Activated CD8-positive, alpha-beta memory T cell treated with anti-CD3 and anti-CD28 coated beads for 1 hour (primary cell): ENCODE measurements at places on chromosomes 1 and 21.
A peak's percentile ranks its signal among the peaks of the same experiment; 100 is the strongest.

- DNase-seq = no peak
Observed at GRCh38 chr1:117093091-117093534, 28.4 kb downstream of the TRIM45 start.

- DNase-seq = no peak
Observed at GRCh38 chr1:45957684-45958083, 154.3 kb downstream of the MAST2 start.

DNA sequence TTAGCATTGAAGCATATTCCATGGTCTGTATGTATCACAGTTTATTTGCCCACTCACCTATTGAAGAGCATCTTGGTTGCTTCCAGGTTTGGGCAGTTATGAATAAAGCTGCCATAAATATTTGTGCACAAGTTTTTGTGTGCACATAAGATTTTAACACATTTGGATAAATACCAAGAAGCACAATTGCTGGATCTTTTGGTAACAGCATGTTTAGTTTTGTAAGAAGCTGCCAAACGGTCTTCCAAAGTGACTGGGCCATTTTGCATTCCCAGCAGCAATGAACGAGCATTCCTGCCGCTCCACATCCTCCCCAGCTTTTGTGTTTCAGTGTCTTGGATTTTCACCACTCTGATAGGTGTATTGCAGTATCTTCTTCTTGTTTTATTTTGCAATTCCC, 62.7 kb downstream of the PDE9A start:
- DNase-seq = no peak

- DNase-seq = no peak
Observed at GRCh38 chr1:2382621-2383361, 8.6 kb downstream of the MORN1 start.

- DNase-seq = no peak
Observed at GRCh38 chr1:16212251-16212961, at the start of gene ARHGEF19. Gene ARHGEF19, minus strand, starts transcription at chr1:16212652. Its CDS starts 3,598 bp downstream, at chr1:16209054.

- no peak for DNase-seq
Observed at GRCh38 chr1:228358039-228358763, 48.4 kb downstream of the TRIM11 start.

DNA sequence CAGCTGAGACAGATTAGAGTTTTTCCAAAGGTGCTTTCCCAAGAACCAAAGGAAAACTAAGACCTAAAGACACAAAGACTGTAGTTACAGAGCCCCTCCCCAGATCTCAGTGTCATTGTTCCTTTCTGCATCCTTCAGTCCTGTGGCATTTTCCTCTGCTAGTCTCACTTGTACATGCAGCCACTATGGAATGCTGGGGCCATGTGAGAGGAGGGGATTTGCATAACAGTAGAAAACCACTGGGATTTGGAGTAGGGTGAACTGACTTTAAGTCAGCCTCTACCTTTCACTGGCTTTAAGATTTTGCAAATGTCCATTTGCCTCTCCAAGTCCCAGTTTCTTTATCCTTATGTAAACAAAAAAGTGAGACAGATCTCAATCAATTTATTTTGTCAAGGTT, 119.4 kb upstream of the F3 start:
- DNase-seq = no peak

- DNase-seq = no peak
Observed at GRCh38 chr1:44411861-44412260, 6.8 kb downstream of the RNF220 start.

GRCh38 chr21:32332463-32332951, 33.9 kb downstream of the MRAP start:
- no peak for DNase-seq

DNA sequence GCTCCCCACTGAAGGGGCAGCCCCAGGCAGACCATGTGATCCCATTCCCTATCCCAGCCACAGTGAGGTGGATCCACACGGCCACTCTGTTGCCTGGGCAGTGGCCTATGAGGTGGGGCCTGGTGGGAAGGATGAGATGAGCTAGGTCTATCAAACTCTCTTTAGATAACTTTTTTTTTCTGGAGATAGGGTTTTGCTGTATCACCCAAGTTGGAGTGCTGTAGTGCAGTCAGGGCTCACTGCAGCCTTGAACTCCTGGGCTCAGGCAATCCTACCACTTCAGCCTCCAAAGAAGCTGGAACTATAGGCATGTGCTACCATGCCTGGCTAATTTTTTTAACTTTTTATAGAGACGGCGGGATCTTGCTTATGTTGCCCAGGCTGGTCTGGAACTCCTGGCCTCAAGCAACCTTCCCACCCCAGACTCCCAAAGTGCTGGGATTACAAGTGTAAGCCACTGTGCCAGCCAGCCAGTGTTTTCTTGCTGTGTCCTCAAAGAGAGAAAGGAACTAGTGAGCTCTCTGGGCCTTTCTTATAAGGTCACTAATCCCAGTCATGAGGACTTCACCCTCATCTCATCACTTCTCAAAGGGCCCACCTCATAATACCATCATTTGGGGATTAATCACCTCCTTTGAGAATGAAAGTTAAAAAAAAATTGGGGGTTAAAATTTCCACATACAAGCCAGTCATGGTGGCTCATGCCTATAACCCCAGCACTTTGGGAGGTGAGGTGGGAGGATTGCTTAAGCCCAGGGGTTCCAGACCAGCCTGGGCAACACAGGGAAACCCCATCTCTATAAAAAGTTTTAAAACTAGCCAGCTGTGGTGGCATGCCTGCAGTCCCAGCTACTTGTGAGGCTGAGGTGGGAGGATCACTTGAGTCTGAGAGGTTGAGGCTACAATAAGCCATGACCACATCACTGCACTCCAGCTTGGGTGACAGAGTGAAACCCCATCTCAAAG, 36.6 kb downstream of the H3-3A start:
- no peak for DNase-seq

- DNase-seq = no peak
Observed at GRCh38 chr1:75087278-75087677, 46.9 kb upstream of the LHX8 start.

- no peak for DNase-seq
Observed at GRCh38 chr21:38179511-38179910, 77.3 kb upstream of the KCNJ15 start.

- DNase-seq = no peak
Observed at GRCh38 chr1:162276493-162276892, 100.2 kb downstream of the SPATA46 start.

- no peak for DNase-seq
Observed at GRCh38 chr21:34148419-34148804, 75.0 kb downstream of the MRPS6 start.

- no peak for DNase-seq
Observed at GRCh38 chr21:21997390-21998333, 999.5 kb downstream of the NCAM2 start.

DNA sequence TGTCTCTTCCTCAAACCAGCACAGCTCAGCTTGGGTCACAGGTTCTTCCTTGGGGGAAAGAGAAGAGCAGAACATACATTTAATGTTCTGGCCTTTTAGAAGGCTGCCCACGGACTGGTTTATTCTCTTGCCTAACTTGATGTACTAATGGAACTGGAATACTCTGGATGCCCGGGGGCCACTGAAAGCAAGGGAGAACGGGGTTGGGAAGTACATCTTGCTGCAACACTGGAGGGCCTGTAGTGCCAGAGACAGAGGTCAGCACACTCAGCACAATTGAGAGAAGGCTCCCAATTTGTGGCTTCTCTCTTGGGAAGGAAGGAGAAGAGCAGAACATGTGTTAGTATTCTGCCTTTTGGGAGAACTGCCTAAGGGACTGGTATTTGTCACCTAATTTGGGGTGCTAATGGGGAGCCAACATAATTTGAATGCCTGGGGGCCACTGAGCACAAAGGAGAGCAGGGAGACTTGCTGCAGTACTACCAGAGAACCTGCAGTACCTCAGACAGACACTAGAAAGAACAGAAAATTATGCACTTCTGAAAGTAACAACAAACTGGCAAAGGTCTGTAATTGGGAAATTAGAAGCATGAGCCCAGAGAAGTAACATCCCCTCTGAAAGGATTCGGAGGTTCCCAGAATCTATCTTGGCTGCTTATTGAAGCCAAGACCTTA, 14.1 kb downstream of the ZNF691 start:
- no peak for DNase-seq

- DNase-seq = no peak
Observed at GRCh38 chr1:241167121-241167630, 189.8 kb downstream of the RGS7 start.

DNA sequence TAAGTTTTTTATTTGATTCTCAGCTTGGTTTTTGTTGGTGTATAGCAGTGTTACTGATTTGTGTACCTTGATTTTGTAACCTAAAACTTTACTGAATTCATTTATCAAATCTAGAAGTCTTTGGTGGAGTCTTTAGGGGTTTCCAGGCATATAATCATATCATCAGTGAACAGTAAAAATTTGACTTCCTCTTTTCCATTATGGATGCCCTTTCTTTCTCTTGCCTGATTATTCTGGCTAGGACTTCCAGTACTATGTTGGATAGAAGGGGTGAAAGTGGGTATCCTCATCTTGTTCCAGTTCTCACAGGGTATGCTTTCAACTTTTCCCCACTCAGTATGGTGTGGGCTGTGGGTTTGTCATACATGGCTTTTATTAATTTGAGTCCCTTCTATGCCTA, 23.6 kb upstream of the MAB21L3 start:
- DNase-seq = no peak

- DNase-seq = no peak
Observed at GRCh38 chr1:235913311-235913710, 46.6 kb upstream of the LYST start.

DNA sequence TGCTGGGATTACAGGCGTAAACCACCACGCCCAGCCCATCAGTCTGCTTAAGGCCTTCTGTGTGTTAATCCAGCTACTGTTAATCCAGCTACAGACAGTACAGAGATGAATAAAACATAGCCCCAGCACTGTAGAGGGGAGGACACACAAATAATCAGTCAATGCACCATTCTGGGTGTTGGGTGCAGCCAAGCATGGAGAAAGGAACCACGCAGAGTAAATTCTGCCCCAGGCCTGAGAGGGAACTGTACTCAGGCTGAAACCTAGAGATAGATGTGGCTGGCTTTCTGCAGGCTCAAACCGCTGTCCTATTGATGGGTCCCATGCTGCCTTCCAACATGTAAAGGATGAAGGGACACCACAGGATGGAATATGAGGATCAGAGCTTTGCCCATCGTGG, 136.8 kb upstream of the IGSF21 start:
- DNase-seq = no peak

GRCh38 chr1:22444856-22445255, 6.8 kb upstream of the ZBTB40 start:
- no peak for DNase-seq

DNA sequence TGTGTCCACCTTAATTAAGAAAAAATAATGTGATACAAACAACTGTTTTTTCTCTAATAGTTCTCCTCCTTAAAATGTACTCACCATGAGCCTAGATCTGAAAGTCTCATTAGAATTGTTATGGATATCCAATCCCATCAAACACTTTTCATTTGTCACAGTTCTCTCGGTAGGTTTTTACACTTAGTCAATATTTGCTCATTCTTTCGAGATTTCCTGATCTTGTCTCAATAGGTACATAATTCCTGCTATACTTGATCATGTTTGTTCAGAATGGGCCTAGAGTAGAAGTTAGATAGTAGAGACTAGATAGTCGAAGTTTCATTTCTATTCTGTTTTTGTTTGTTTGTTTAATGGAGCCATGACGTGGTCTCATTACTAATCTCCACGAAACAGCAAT, 2005.7 kb downstream of the NCAM2 start:
- DNase-seq = no peak

DNA sequence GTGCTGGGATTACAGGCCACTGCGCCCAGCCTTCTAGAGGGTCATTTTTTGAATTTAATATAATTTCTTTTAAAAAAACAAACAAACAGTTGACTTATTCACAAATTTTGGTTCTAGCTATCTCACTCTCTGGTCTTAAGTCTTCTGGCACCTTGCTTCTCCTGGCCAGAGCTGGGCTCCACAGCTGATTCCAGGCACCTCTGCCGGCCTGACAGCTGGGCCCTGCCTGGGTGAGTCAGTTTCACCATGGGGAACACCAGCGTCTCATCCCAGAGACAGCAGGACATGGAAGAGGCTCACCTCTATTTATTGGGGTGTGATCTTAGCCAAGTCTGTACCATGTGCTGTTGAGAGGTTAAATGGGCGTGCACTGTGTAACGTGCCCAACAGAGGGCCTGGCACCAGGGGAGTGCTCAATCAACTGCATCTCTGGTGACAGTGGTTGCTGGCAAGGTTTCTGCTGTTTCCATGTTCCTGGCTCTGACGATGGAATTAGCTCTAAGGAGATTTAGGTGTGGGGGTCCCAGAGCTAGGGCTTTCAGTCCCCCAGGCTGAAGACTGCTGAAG, 956 bp downstream of the CPLANE2 start:
- DNase-seq = peak; percentile 22

GRCh38 chr1:172897738-172898137, 153.0 kb downstream of the TNFSF18 start:
- DNase-seq = no peak

GRCh38 chr1:186980400-186980799, 151.7 kb downstream of the PLA2G4A start:
- no peak for DNase-seq

DNA sequence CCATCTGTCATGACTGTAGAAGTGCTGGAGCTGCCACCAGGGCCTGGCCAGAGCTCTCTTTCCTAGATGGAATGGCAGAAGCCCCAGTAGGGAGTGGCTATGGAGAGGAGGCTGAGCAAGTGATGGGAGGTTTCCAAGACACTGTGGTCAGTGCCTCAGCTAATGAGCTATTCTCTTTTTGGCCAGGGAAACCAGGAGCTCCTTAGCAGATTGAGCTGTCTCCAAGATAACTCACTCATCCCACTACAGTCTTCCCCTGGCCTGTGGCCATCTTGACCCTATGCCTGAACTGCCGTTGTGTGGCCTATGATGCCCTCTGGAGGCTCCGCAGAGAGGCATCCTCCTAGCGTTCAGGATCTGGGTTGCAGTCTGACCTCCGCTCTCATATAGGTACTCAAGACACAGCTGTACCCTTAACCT, 60.5 kb downstream of the ERI3 start:
- no peak for DNase-seq

GRCh38 chr21:34986561-34987500, 62.3 kb downstream of the RUNX1 start:
- peak; percentile 21 for DNase-seq

DNA sequence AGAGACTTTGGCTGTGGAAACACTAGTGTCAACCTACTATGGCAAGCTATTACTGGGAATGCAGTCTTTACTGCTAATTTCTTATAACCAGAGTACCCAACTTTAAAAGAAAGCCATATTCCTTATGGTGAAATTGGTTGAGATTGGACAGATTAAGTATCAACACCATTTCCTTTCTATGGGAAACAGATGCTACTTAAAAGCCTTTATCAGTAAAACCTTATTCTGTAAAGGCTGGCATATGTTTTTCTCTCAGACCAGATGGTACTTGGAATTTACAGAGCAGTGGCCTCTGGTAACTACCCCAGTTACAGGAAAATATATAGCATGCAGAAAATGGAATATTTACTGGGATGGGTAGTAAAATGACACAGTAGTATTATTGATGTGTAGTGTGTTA, 18.8 kb downstream of the IFI44 start:
- DNase-seq = no peak

GRCh38 chr1:6249739-6250689, 6.0 kb downstream of the HES3 start:
- DNase-seq = no peak

- no peak for DNase-seq
Observed at GRCh38 chr1:208559597-208560329, 315.6 kb upstream of the PLXNA2 start.
